Daoy (cell line): ENCODE measurements at places on chromosomes 4 and X. TPM values are rescaled to one million over a fixed set of nuclear protein-coding genes. Genes with fewer than 3 reads are reported as not detected.

OPRPN gene
- not detected in 2 replicates for total RNA-seq

ZCCHC18 gene
- total RNA-seq = 0.39 and 1.1 TPM in 2 replicates

ENOX2 gene
- 8.3 and 10.5 TPM in 2 replicates for total RNA-seq

BEND2 gene
- total RNA-seq = not detected in 2 replicates

LYAR gene
- 80.0 and 103 TPM in 2 replicates for total RNA-seq

PF4V1 gene
- total RNA-seq = not detected in 2 replicates

GPR34 gene
- total RNA-seq = not detected in 2 replicates

AFP gene
- total RNA-seq = 0.91 TPM in 1 of 2 replicates, not detected in the other

IL15 gene
- total RNA-seq = 1.5 and 3.4 TPM in 2 replicates

GAB3 gene
- 0.11 and 0.21 TPM in 2 replicates for total RNA-seq

RBMXL3 gene
- not detected in 2 replicates for total RNA-seq

PPBP gene
- not detected in 2 replicates for total RNA-seq

GRIA3 gene
- total RNA-seq = not detected in 2 replicates

FGG gene
- total RNA-seq = not detected in 2 replicates

DCUN1D4 gene
- total RNA-seq = 11.5 and 43.5 TPM in 2 replicates

- no peak for DNase-seq
These were observed 137.0 kb downstream of the MAGEB5 start for GRCh38 chrX:26352891-26353430.

- DNase-seq = no peak
These were observed 52.7 kb downstream of the DCLK2 start for GRCh38 chr4:150130933-150131332.

- no peak for DNase-seq
These were observed 32.2 kb upstream of the PSAPL1 start for GRCh38 chr4:7466904-7467303.

- peak; percentile 24 for DNase-seq
These were observed 24.7 kb downstream of the KCNE5 start for GRCh38 chrX:109600237-109600651.

DNA sequence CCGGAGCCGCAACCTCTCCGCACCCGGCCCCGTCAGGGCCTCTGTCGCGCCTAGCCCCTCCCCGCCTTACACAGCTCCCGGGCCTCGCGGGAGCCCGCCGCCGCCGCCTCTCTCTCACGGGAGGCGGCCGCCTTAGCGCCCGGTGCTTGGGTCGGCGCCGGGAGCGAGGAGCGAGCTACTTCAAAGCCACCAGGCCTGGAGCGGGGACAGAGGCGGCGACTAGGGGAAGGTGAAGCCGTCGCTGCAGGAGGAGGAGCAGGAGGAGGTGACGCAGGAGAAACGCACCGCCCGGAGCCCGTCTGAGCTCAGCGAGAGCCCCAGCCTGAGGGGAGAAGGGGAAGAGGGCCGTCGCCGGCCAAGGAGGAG is 250 bp downstream of the USP9X start:
- peak; percentile 52 for DNase-seq

- DNase-seq = peak; percentile 80
These were observed 305.7 kb upstream of the SLIT2 start for GRCh38 chr4:19945979-19946380.

DNA sequence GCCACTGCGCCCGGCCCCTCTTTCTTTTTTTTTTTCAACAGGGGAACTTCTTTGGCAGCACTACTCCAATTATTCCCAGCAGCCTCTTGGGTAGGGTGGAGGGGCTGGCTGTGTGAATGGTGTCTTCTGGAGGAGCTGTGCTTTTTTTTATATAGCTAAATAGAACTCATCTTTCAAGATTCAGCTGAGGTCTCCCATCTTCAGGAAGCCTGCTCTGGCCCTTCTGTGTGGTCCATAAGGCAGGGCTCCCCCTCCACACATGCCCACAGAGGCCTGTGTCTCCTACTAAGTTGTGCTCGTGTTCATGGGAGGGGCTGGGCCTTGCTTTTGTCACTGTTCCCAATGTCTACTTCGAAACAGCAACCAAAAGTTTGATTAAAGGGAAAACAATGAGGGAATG is 116.8 kb downstream of the AFAP1 start:
- DNase-seq = no peak

DNA sequence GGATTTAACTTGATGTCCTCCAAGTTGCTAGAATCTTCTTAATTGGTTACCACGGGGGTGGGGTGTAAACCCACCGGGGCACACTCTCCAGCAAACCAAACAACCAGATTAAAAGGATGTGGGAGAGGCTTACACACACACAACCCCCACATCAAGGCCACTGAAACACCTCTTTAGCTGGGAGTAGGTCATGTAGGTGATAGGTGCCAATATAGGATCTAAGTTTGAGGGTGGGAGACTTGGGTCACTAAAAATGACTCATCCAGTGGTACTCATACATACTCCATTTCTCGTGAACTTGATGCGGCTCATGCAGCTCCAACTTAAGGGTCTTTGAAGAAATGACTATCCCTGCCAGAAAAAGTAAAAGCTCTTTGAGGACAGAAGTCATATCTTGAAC is 20.5 kb upstream of the CD40LG start:
- no peak for DNase-seq

GRCh38 chr4:4852591-4853362 is 6.7 kb upstream of the MSX1 start:
- peak; percentile 66 for DNase-seq

- no peak for DNase-seq
These were observed 283.6 kb downstream of the FRMPD4 start for GRCh38 chrX:12421918-12422317.

DNA sequence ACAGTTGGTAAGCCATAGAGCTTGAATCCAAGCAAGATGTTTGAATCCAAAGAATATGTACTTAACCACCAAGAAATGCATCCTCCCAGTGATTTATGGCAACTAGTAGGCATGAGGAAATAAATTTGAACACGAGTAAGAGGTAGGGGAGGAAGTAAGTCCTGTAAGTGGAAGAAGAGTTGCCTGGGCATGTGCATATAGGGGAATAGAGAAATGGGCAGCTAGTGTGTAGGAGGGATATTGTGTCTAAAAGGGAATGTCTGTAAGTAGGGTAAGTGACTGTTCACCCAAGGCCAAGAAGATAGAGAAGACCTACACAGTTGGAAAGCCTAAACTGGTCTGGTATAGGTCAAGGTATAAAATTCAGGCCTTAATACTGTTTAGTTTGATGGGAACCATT is 4.6 kb downstream of the SH3BGRL start:
- no peak for DNase-seq

- DNase-seq = no peak
These were observed 24.7 kb upstream of the FRYL start for GRCh38 chr4:48804584-48805301.

DNA sequence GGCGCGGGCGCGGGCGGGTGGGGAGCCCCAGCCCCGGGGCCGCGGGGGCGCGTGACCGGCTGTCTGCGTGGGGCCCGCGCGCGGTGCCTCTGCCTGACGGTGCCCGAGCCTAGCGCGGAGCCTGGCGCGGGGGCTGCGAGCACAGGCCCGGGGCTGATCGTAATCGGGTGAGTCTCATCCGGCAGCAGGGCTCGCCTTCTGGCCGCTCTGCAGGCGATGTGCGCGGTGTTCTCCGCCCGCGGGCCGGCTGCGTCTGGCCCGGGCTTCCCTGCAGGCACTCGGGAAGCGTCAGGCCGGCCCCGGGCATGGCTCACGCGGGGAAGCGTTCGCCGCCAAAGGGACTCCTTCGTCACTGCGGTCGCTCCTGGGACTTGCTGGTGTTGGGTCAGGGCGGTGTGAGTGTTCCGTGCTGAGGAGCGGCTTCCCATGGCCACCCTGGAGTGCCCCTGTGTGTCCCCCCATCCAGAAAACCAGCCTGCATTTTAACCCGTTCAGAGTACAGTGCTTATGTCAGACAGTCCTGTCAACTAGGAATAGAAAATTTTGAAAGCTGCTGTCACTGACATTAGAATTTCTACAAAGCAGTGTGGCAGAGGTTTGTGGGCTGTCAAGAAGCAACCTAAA is 40.6 kb downstream of the FAM149A start:
- DNase-seq = peak; percentile 33

DNA sequence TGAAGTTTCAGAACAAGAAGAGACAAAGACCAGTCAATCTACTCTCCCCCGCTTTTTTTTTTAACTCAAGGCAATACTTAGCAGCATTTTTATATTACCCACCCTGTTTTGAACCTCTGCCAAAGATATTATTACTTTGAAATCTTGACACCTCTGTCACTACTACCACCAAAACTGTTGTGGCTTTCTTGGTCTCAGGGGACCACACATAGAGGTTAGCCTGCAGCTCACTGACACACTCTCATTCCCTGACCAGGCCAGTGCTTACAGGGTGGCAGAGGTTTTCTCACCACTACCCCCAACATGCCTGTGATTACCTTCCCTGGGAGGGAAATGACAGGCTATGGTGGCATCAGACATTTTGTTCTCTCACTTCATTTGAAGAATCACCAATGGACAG is 137.4 kb upstream of the STIM2 start:
- no peak for DNase-seq

DNA sequence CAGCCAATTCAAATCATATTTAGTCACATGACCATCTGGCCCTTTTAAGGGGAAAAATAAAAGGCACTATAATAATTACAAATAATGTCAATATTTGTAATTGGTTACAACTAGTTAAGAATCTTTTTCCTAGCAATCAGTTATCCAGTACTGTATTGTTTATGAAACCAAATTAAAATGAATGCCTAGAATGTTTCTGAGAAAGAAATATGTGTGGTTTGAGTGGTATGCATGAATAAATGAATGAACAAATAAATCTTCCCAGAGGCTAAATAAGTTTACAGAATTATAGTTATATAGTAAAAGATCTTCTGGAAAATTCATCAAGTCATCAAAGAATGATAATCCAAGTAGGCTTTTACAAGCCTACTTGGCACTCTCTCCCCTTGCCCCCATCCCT is 55.8 kb upstream of the F8A3 start:
- no peak for DNase-seq

- no peak for DNase-seq
These were observed 106.2 kb upstream of the MAB21L2 start for GRCh38 chr4:150475763-150476162.

- DNase-seq = no peak
These were observed 68.6 kb downstream of the RXFP1 start for GRCh38 chr4:158590306-158590705.

GRCh38 chr4:139438141-139438540 is 15.8 kb upstream of the RAB33B start:
- no peak for DNase-seq

DNA sequence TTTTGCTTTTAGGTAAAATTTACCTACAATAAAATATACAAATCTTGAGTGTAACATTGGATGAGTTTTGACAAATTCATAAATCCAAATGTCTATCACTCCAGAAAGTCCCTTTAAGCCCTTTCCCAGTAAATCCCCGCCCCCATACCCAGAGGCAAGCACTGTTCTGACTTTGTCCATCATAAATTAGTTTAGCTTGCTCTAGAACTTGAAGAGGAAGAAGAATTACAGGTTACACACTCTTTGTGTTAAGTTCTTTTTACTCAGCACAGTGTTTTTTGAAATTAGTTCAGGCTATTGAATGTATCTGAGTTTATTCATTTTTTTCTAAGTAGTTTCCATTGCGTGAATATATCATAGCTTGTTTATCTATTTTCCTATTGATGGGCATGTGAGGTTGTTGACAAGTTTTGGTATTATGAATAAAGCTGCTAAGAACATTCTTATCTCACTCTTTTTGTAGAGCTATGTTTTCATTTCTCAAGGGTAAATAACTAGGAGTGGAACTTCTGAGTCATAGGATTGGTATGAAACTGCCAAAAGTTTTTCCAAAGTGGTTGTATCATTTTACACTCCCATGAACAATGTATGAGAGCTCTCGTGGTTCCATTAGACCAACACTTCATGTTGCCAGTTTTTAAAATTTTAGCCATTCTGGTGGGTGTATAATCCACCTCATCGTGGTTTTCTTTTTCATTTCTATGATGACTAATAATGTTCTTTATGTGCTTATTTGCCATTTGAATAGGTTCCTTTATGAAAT is 22.4 kb upstream of the HPSE start:
- peak; percentile 65 for DNase-seq

DNA sequence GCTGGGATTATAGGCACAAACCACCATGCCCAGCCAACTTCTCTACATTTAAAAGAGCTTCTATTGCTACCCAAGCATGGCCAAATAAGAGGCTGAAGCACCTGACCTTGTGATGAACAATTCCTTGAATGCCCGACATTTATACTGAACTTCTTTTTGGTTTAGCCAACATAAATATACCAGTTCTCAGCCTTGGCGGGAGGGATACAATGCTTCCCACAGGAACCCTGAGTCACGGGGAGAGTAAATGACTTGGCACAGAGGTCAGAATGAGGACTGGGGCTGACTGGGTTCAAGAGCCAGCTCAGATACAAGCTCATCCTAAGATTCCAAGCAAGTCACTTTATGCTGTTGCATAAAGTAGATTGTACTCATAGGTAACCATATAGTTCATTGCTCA is 6.1 kb downstream of the HOPX start:
- peak; percentile 56 for DNase-seq

DNA sequence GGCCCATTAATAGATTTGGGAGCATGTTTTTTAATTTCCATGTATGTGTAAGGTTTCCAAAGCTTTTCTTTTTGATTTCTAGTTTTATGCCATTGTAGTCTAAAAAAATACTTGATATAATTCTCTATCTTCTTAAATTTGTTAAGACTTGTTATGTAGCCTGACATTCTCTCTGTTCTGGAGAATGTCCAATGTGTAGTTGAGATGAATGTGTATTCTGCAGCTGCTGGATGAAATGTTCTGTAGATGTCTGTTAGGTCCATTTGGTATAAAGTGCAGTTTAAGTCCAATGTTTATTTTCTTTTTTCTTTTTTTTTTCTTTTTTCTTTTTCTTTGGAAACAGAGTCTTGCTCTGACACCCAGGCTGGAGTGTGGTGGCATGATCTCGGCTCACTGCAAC is 378.5 kb upstream of the MAD2L1 start:
- no peak for DNase-seq

- DNase-seq = no peak
These were observed 79.8 kb upstream of the OGT start for GRCh38 chrX:71453056-71453455.

DNA sequence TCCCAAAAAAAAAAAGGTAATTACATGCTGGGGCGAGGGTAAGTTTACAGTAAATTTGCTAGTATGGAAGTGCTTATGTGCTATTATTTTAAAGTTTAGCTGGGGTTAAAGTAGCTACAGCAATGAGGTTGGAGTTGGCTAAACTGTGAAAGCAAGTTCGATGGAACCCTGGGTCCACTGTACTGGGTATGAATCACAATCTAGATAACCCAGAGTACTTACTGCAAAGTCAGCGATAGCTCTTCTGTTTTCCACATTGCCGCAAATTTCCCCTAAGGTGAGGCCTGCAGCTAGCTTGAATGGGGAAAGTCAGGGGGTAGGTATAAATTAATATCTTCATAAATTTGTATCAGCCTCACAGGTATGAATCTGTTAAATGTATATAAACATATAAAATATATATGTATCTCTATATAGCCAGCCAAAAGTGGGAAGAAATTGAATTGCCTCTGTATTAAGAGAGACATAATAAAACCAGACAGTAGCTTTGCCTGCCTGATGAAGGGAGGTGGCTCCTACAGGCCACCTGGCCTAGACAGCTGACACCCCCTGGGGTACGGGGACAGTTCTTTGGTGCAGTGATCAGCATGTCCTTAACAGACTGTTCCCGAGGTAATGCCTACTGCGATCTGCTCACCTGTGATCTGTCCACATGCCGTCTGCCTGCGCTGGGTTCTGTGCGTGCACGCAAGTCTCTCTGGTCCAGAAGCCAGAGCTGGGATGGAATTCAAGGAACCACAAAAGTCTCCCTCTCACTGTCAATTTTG is 30.6 kb downstream of the CLRN2 start:
- no peak for DNase-seq

GRCh38 chrX:119071381-119071780 is 1.4 kb upstream of the CT47C1 start:
- DNase-seq = no peak
